Activated CD8-positive, alpha-beta memory T cell treated with anti-CD3 and anti-CD28 coated beads for 24 hours (primary cell): ENCODE measurements at places on chromosomes 1 and 21.
A peak's percentile ranks its signal among the peaks of the same experiment; 100 is the strongest.

GRCh38 chr1:15296585-15297321, 49.7 kb downstream of the FHAD1 start:
- no peak for DNase-seq

GRCh38 chr1:70674941-70675685, 264.0 kb downstream of the CTH start:
- no peak for DNase-seq

- DNase-seq = no peak
Measured at GRCh38 chr1:99634971-99635624, 10.8 kb upstream of the PALMD start.

DNA sequence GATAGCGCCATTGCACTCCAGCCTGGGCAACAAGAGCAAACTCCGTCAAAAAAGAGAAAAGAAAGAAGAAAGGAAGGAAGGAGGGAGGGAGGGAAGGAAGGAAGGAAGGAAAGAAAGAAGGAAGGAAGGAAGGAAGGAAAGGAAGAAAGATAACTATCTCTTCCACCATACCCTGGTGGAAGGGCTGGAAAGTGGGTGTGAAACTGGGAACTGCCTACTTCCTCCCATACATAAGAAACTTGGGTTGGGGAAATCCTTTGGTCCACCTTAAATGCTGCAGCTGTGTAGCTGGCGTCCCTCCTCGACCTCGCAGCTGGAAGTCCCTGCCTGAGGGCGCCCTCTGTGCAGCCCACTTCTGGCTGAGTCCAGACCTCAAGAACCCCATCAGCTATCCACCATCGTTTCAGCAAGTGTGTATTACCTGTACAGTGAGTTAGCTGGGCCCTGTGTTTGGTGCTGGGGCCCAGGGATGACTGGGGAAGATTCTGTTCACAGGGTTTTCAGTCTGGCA, 4.6 kb upstream of the FAM167B start:
- DNase-seq = no peak

GRCh38 chr1:170592591-170593111, 60.7 kb downstream of the GORAB start:
- no peak for DNase-seq

- DNase-seq = no peak
Measured at GRCh38 chr1:220170836-220171526, 77.0 kb downstream of the IARS2 start.

- DNase-seq = no peak
Measured at GRCh38 chr1:88552226-88552625, 131.8 kb upstream of the PKN2 start.

- DNase-seq = no peak
Measured at GRCh38 chr1:195105773-195106172, 1502.5 kb downstream of the KCNT2 start.

DNA sequence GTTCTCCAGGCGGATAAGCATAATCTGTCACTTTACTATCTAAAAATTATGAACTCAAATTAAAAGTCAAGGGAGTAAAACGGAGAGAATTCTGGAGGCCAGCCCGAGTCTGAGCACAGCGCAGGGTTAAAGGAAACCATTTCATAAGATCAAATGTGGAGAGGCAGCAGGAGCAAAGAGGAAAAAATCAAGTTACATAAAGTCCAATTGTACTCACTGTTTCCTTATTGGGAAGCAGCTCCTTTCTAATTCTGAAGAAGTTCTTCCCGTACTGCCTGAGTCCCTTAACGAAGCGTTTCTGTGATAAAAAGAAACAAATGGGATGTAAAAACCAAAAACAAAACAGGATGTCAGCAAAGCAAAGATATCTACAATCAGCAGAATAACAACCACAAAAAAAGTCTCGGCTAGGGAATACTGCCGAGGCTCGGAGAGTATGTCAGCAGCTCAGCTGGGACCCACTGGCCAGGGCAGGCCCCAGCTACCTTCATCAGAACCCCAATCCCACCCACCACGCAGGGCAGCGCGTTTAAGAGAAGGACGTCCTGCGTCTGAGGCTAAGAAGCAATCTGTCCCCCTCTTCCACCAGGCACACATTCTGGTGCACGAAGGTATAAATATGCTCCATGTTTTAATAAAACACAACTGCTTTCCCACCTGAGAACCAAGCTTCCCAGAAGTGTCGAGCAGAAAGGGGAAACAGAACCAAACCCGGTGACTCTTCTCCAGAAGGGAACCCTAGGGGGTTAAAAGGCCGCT, 104.8 kb downstream of the SLC45A1 start:
- no peak for DNase-seq

- no peak for DNase-seq
Measured at GRCh38 chr1:214946615-214947014, 135.9 kb upstream of the KCNK2 start.

DNA sequence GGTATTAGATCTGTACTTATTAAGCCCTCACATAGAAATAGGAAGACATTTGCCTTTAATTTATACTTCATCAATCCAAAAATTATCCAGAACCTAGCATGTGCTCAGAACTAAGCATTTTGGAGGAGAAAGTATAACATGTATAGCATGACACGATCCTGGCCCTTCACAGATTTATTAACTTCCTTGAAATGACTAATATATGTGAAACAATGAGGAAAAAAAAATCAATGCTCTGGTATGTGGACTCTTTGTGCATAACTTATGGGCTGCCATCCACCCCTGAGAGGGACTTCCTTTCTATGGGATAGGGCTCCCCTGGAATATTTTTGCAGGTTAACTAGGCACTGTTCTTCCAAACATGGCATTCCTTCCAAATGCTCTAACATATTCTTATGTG, 36.6 kb downstream of the CCDC185 start:
- DNase-seq = no peak

DNA sequence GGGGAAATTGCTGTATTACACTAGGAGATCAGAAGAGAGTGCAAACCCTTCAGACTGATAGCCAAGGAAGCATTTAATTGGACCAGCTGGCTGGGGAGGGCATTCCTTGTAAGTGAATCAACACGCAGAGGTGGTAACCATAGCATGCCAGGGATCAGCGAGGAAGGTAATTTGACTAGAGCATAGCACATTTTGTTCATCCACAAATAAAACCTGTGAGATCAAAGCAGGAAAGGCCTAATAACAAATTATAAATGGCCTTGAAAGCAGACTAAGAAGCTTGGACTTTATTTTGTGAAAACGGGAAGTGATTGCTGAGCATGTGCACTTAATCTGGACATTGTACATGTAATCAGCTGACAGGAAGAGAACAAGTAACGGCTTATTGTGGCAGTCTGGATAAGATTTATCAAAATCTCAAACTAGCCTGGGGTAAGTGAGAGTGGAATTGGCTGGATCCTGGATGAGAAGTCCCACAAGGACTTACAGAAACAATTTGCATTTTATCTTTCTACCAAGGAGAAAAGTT, 11.7 kb upstream of the CD55 start:
- DNase-seq = no peak

- DNase-seq = peak; percentile 84
Measured at GRCh38 chr1:36160949-36161485, 5.1 kb downstream of the MAP7D1 start.

GRCh38 chr21:17406202-17406601, 106.6 kb upstream of the CXADR start:
- DNase-seq = no peak

DNA sequence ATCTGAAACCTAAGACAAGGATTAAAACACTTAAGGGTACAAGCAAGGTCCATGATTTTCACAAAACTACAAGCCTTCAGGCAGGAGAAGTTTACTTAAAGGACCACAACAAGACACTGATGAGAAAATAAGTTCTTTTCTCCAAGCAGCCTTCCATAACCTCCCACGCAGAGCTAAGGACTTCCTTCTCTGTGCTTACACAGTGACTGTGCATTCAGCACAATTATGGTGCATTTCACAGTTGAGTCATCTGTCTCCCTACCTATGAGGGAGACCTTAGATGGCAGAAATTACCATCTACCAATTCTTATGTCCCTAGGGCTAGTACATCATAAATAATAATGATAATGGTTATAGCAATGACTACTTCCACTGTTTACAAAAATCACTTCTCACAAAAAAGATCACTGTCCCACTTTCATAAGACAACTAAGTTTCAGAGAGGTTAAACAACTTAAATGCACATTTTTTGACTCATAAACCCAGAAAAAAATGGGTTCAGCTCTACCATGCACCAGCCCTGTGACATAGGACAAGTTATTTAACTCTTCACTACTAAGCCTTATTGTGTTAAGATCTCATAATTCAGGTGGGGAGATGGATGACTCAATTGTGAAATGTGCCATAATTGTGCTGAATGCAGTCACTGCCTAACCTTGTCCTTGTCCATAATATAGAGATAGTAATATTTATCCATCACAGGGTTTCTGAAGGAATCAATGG, 45.3 kb downstream of the TARBP1 start:
- no peak for DNase-seq
